ENCODE measurements at places on chromosomes 4 and X. TPM values are rescaled to one million over a fixed set of nuclear protein-coding genes. Genes with fewer than 3 reads are reported as not detected.

The FRMPD3 gene
- 0.50 TPM for polyA plus RNA-seq

The FGF5 gene
- polyA plus RNA-seq = 0.03 TPM

The OTC gene
- polyA plus RNA-seq = not detected

The NXF2B gene
- 1.8 TPM for polyA plus RNA-seq

The RS1 gene
- polyA plus RNA-seq = 0.25 TPM

- no peak for DNase-seq
Measured at GRCh38 chr4:83328521-83329187, 6.0 kb downstream of the HPSE start.

DNA sequence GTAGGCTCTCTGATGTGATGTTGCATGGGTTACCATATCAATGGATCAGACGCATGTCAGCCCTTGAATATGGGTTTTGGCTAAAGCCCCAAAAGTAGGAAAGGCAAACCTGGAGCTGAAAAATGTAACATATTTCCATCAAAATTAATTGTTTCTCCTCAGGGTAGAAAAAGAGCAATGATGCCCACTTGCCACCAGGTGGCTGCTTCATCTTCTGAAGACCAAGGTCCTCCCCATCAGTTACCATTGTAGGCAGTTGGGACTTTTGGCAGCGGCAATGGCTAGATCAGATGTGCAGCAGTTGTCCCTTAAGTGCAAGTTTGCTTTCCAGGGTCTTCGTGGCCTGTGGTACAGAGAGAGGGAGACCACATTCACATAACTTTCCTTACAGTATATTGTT, 118.2 kb downstream of the NAF1 start:
- no peak for DNase-seq

- DNase-seq = no peak
Measured at GRCh38 chr4:21366312-21366711, 582.3 kb downstream of the KCNIP4 start.

DNA sequence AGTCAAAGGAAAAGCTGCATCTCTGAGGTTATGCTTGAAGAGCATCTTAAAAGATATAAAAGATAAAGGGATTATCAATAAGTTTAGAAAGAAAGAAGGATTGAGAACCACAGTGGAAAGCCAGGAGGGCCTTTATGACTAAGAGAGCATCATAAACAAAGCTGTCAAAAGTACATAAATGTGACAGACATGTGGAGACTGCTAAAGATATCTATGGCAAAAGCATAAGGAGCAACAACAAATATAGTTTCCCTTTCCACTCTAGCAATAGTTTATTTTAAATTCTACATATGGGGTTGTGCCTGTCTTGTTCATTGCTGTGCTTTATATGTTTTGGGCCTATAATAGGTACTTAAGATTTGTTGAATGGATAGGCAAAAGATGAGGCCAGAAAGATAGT, 97.3 kb downstream of the RNF150 start:
- DNase-seq = no peak

GRCh38 chr4:177380730-177381287, 61.4 kb downstream of the AGA start:
- DNase-seq = no peak

DNA sequence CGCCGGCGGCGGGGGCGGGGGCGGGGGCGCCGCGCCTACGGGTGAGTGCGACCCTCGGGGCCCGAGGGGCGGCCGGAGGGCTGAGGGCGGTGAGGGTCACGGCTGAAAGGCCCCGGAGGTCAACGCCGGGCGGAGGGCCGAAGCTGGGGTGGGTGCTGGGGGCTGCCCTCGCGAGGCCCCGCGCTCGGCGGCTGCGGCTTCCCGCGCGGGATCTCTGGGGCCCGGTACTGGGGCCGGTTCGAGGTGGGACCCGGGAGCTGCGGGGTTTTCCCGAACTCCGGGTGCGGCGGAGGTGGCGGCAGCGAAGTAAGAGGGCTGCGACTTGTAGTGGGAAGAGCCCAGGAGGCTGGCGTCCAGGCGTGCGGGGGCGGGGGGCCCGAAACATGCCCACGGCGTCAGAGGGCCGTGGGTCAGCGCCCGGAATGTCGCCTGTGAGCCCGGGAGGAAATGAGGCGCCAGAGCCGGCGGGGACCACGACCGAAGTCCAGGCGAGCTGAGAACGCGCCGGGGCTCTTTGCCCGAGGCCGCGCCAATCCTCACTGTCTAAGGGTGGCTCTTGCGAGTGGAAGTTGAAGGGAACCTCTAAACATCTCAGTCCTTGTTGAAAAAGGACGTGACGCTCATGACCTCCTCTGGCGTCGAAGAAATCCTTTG, 407 bp downstream of the IL13RA1 start:
- no peak for DNase-seq

DNA sequence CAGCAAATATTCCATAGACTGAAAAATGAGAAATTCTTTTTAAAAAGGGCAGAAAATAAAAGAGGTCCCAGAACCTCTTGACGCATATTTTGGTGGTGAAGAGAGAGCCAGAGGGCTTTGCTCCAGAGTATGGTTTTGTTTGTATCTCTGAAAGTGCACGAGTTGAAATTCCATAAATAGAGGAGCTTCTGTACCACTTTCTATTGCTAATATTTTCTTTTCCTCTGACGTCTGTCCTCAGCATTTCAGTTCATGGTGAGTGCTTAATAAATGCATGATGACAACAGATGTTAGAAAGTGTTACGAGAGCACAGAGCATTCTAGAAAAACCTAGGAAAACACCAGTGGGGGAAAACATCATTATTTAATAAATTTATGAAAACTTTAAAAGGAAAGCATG, 145.6 kb downstream of the AMELX start:
- no peak for DNase-seq

GRCh38 chr4:2330091-2331042, 68.5 kb upstream of the MXD4 start:
- DNase-seq = no peak

DNA sequence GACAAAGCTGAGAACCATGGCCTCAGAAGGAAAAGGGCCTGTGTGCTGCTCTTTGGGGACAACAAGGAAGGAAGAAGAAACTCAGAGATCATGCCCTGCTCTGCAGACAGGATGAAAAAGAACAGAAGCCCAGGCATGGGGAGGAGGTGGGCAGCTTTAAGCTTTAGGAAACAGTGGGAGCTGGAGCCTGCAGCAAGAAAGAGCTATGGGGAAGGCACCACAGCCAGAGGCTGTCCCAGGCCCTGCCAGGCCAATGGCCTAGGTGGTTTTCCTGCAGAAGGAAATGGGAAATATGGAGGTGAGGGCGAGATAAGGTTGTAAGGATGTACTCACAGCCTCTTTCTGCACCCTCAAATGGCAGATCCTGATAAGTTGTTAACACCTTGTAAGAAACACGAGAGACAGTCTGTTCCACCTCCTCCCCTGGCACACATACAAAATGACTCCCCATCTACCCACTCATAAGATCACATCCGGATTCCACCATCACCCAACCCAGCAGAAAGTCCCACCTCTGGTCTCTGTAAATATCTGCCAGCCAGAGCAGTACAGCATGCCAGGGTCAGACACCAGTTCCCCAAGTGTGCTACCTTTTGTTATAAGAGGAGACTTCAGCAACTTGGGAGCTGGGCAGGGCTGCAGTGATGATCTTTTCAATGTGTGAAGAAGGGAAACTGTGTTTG, 105.2 kb downstream of the RTL5 start:
- DNase-seq = no peak

DNA sequence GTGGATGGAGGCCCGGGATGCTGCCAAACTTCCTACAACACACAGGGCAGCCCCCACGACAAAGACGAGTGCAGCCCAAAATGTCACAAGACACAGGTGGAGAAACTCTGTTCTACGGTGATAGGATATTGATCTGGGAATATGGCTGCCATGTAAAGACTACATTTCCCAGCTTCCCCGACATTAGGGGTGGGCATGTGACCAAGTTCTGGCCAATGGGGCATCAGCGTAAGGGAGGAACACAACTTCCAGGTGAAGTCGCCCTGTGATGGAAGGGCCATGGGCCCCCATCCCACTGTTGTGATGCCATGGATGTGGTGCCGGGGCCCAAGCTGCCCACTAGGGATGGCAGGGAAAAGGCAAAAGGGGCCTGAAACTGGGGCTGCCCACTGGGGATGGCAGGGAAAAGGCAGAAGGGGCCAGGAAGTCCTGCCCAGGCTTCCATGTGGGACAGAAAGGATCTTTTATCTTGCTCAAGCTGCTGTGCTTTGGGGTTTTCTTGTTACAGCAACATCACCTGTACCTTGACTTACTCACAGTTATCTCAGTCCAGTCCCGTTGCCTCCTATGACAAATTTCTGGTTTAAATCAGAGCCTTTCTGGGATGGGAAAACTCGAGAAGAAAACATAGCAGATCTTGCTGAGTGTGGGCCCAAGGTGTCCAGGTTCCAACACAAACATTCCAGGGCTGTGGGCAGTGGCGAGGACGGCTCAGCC, 9.7 kb upstream of the ADRA2C start:
- no peak for DNase-seq

- DNase-seq = no peak
Measured at GRCh38 chr4:88054901-88055300, 47.5 kb downstream of the PKD2 start.

- DNase-seq = no peak
Measured at GRCh38 chr4:184822356-184822755, 3.4 kb downstream of the ACSL1 start.
